Brain pericyte (primary cell): ENCODE measurements at places on chromosomes 13 and 19.

DNA sequence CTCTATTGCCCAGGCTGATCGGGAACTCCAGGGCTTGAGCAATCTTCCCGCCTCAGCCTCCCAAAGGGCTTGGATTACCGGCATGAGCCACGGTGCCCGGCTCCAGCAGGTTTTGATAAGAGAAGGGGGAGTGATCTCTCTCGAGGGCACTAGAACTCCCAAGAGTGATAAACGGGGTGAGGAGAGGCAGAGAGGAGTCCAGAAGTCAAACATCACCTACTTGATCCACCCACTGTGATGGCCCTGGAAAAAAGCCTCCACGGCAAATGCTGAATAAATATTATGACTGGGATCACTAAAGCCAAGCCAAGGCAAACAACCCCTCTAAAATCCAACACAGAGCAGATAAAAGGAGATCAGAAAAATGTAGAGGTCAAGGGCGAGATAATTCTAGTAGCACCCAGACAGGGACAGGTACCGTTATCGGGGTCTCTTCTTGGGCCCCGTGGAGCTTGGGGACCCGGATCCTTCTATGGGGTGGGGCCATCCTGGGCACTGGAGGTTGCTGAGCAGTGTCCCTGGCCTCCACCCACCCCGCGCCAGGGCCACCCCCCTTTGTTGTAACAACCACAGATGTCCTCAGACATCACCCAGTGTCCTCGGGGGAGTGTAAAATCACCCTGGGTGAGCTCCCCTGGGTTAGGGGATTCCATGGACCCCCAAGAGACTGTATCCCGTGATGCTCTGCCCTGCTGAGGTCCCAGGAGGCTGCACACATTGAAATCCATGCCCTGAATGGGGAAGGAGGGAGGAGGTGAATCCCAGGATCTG lies 3.7 kb upstream of the CREB3L3 start:
- DNase-seq = no peak

DNA sequence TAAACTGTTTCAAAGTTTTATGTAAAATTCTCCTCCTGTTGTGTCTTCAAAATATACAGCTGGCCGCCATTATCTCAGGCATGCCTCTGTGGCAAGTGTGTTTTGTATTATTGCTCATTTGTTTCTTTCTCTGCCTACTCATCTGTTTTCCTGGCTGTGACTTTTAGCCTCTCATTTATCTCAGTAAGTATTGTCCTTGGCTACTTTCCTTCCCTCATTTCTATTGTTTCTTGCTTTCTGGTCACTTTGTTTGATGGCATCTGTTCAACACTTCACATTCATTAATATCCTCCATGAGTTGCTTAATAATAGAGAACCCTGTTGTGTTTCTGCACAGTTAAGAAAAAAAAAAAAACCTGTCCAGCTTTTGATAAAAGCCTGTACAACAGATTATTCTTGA lies 869.4 kb downstream of the PCDH17 start:
- no peak for DNase-seq

- DNase-seq = no peak
These were observed 1737.2 kb upstream of the MIR17HG start for GRCh38 chr13:89610331-89610730.

DNA sequence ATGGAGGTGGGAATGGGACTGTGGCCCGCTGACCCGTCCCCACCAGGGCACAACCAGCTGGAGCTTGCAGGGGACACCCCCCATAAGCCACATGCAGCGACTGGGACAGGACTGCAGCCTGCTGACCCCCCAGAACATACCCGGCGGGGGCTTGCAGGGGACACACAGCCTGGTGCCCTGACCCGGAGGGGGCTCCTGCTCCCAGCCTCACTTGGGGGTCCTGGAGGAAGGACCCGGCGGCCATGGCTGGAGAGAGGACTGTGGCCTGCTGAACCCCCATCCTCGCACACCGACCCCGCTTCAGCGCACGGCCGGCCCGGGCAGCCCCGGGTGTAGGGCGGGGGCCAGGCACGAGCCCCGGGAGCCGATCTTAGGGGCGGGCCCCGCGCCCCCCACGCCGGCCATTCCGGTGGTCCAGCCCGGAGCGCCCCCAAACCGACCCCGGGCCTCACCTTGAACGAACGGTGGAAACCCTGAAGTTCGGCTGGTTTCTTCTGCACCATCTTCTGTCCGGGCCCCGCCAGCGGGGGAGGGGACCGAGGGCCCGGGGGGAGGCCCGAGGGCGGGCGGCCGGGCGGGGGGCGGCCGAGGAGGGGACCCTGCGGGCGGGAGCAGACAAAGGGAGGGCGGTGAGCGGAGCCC lies 574 bp downstream of the MKNK2 start:
- DNase-seq = no peak

- DNase-seq = no peak
These were observed 20.8 kb downstream of the TNFSF14 start for GRCh38 chr19:6649185-6649584.

DNA sequence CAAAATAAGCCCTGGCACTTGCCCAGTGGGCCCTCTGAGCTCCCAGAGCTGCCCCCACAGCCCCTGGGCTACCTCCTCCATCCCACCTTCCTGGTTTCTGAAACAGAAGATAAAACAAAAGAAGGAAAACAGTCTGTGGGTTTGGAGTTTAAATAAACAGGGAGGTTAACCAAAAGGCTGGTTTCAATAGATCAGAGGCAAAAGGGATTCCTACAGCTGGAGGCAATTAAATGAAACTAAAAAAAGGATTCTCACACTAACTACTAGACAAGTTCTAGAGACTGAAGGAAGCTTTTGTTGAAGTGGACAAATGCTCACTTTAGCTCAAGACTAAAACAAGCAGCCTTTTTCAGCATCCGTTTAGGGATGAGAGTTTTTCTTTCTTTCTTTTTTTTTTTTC lies 569.8 kb downstream of the FGF9 start:
- DNase-seq = no peak

GRCh38 chr19:19443902-19444680 lies 38.6 kb downstream of the GATAD2A start:
- DNase-seq = no peak

DNA sequence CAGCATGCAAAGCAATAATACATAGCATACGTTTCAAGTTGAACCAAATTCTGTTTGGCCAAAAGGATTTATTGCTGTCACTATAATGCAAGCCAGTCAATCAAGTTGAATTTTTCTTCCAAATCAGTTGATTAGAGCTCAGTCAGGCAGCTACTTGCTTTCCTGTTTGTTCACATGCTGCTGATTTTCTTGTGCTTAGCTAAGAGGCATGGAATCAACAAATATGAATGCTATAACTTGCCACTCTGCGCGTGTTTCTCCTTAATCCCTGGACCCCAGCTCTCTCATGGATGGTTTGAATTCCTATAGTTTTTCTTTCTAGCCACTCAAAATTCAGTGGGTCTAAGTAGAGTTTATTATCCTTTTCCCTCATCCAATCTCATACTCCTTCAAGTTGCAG lies 311.3 kb downstream of the KLF5 start:
- no peak for DNase-seq

GRCh38 chr13:110633776-110634175 lies 18.4 kb downstream of the NAXD start:
- DNase-seq = no peak

DNA sequence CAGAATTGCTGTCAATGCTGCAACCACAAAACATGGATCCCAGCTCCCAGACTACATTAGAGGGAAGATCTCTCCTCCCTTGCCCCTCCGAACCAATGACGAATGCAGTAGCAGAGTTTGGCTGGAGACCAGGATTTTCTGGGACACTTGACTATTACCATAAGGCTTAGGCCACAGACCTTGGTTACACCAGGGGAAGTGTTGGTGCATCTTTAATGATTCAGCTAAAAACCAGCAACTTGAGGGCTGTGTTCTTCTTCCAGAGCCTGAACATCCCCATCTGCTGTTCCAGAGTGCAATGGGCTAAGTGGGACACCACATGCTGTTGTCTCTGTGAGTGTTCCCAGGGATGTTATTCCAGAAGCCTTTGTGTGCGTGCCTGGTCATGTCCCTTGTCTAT lies 528.2 kb downstream of the LMO7 start:
- no peak for DNase-seq

DNA sequence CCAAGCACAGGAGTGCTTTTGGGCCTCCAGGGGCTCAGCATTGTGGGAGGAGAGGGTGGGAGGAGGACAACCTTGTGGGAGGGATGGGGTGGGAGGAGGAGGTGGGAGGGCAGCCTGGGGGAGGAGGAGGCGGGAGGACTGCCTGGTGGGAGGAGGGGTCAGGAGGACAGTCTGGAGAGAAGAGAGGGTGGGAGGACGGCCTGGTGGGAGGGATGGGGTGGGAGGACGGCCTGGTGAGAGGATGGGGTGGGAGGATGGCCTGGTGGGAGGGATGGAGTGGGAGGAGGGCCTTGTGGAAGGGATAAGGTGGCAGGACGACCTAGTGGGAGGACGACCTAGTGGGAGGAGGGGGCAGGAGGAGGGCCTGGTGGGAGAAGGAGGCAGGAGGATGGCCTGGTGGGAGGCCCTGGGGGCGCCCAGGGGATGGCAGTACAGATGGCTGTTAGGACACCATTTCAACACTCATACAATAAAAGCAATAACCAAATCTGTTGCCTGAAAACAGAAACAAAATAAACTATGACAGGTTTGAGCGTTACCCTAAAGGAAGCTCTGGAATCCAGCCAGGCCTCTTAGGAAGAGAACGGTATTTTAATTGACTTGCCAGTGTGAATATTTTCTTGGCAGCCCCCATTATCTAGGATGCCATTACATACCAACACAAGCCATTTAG lies 63.7 kb downstream of the CRYL1 start:
- DNase-seq = no peak

DNA sequence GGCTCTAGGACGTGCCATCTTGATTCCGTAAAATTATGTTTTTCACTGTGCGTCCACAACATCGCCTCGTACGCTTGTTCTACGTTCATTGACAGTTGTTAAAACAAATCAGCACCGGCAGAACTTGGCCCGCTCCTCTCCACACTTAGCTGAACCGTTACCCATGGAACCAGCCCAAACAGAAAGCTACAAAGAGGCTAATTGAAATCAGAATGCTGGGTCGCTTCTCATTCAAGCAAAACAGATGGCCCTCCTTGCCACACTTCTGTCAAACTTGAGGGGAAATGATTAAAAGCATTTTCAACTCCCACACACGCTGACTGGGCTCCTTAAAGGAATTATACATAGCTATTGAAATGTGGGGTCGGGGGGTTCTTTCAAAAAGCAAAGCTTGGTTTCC lies 71.6 kb downstream of the TM9SF2 start:
- DNase-seq = no peak
